Hematopoietic multipotent progenitor cell treated with erythropoietin and hydrocortisone succinate and interleukin-3 and kit ligand, for 6 days (in vitro differentiated cells): ENCODE measurements at places on chromosomes 12 and 14.

- peak; percentile 33 for DNase-seq
Measured at GRCh38 chr12:45504316-45505010, 225.0 kb upstream of the ARID2 start.

DNA sequence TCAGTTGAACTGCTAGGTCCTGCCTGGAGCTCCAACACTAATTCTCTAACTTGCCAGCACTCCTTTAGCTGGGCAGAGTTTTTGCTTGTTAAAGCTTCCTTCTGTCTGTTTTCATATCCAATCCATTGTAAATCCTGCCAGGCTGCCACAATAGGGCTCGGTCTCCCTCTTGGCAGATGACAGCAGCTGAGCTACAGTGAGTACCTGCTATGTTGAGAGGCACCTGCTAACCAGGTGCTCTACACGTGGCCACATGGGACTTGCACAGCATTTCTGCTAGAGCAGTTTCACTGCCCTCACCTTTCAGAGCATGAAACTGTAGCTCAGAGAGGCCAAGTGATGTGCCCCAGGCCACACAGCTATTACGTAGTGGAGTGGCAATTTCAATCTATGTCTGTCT, 106.6 kb upstream of the NOS1 start:
- no peak for DNase-seq

DNA sequence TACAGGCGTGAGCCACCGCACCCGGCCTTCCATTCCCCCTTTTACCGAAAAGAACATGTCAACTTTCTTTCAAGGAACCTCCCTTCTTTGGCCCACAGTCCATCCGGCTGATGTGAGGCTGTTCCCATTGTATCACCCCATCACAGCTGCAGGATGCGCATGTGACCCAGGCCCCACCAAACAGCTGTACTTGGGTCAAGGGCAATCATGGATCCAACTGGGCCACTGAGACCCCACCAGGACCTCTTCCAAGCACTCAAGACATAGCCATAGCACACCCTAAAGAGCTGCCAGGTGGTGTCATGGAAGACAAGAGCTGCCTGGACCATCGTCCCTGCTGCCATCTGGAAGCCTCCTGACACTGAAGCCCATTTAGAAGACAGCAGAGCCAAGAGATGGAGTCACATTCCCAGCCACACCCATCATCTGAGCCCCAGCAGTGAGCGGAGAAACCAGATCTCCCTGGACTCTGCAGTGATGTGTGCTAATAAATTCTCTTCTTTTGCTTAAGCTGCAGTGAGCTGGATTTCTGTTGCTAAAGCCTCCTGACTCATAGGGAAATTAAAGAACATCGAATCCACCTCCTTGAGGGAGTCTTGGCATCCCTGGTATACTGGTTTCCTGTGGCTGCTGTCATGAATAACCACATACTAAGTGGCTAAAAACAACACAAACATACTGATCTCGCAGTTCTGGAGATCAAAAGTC, 105.6 kb downstream of the KSR2 start:
- DNase-seq: no peak

DNA sequence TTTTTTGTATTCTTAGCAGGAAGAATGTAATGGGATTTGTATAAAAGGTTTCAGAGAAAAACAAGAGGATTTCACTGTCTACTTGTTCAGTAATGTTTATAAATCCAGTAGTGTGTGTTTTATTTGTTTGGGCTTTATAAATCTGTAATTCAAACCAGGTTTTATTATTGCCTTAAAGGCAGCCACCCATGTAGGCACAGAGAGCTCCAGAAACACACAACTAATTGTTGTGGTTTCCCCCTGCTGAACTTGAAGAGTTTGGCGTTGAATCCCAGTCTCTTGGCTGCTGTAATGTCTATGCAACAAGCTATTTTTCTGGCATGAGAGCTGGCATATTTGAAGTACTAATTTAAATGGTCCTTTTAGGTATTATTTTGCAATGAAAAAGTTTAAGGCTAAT, 63.4 kb upstream of the SLCO1C1 start:
- no peak for DNase-seq

DNA sequence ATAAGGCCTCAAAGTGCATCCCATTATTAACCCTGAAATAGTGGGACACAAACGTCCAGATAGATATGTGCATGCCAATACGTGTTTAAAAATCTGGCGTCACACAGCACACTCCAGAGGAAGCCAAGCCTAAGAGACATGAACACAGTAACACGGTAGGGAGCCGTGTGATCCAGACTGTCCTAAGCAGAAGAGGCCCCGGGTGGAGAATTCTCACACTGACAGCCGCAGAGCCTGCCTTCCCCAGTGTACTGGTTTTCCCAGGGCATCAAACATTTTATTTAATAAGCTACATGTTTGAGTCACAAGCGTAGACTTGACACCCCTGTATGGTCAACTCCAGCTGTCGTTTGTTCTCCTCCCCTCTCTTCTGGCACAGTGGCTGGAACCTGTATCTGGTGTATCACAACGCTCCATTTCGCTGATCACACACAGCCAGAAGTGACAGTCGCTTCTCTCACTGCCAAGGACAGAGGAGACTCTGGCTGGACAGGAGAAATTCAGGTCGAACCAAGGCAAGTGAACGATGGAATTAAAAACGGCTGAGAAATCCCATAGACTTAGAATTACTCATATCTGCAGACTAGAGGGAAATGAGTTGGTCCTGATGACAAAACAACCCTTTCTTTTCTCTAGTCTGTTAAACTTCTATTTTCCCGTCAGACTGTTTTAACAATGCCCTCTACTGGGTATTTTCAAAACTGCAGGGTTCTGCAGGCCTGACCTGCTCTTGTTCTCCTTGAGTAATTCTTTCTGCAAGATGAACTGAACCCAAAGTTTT, 359.9 kb downstream of the RGS6 start:
- peak; percentile 62 for DNase-seq

- DNase-seq: no peak
Measured at GRCh38 chr14:91270619-91271018, 26.1 kb upstream of the GPR68 start.

GRCh38 chr12:117850048-117850447, 118.7 kb downstream of the KSR2 start:
- DNase-seq: peak; percentile 60

- peak; percentile 39 for DNase-seq
Measured at GRCh38 chr12:55737581-55738122, 5.3 kb upstream of the GDF11 start.

GRCh38 chr14:44420226-44420625, 86.9 kb downstream of the FSCB start:
- no peak for DNase-seq

GRCh38 chr12:4213471-4213870, 60.1 kb upstream of the CCND2 start:
- no peak for DNase-seq

DNA sequence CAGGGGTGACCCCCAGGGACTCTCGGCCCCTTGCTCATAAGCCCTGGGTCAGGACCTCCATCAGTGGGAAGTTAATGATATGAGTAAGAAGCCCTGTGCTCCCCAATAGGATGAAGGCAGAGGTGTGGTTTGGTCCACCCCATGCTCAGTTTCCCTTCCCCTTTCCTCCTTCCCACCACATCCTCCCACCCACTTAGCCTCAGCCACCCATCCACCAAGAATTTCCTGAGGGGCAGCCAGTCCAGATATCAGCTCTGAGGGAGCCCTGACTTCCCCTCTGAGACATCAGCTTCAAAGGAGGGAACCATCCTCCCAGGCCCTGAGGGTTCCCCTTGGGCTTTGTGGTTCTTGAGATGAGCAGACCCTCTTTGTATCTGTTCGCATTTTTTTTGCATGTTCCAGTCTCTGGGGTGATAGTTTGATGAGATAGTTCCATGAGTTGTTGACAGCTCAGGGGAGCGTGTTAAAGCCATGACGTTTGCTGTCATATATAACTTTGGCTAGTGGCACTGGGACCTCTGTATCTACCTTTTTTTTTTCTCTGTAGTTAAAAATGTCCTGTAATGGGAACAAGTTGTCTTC, 71.2 kb downstream of the LGMN start:
- DNase-seq: no peak

DNA sequence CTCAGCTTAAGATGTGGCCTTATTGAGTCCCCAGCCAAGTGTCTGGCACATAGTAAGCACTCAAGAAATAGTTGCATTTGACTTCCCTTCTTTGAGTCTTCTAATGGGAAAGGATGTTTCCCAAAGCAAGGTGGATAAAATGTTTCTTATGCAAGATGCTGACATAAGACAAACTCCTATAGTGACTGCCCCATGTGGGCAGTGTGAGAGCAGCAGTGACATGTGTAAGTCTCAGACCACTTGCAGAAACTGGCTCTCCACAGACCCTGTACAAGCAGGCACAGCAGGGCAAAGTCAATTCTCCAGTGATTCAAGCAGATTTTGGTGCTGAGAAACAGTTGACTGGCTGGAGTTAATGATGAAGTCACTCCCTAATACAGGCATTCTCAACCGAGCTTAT, 255.3 kb downstream of the ANO2 start:
- peak; percentile 10 for DNase-seq

DNA sequence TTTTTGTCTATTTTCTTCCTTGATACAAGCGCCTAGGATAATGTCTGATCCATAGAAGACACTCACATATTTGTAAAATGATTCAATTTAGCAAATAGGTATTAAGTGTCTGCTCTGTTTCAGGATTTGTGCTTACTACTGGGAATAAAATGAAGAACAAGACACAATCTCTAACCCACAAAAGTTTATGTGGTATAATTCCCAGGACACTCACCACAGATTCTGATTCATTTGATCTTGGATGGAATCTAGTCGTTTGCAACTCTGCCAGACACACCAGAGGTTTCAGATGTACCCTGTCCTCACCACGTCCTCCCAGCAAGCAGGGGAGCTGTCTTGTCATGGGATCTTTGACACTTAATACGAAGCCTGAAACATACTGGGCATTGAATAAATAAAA, 208.3 kb downstream of the LRIG3 start:
- DNase-seq: no peak

DNA sequence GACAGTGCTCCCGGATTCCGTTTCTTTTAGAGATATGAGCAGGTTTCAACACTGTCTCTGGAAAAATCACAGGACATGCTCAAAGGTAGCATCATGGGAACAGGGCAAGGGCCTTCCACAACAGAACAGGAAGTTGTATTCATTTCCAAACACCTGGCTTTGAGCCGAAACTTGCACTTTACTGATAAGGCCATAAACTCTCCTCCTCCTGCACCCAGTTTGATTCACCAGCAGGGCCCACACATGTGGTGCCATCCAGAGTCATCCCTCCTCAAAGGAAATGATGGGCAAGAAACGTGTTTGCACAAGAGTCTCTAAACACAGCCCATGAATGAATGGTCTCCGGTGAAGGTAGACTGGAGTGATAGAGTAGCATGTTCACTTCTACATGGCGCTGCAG, 268.4 kb upstream of the FKBP4 start:
- peak; percentile 41 for DNase-seq

- DNase-seq: peak; percentile 90
Measured at GRCh38 chr12:120445911-120446843, at the start of the genes GATC and TRIAP1. Gene GATC, plus strand, starts transcription at chr12:120446444. Its CDS starts 37 bp downstream, at chr12:120446481. Gene TRIAP1, minus strand, starts transcription at chr12:120446384. Its CDS starts 12 bp downstream, at chr12:120446372.

DNA sequence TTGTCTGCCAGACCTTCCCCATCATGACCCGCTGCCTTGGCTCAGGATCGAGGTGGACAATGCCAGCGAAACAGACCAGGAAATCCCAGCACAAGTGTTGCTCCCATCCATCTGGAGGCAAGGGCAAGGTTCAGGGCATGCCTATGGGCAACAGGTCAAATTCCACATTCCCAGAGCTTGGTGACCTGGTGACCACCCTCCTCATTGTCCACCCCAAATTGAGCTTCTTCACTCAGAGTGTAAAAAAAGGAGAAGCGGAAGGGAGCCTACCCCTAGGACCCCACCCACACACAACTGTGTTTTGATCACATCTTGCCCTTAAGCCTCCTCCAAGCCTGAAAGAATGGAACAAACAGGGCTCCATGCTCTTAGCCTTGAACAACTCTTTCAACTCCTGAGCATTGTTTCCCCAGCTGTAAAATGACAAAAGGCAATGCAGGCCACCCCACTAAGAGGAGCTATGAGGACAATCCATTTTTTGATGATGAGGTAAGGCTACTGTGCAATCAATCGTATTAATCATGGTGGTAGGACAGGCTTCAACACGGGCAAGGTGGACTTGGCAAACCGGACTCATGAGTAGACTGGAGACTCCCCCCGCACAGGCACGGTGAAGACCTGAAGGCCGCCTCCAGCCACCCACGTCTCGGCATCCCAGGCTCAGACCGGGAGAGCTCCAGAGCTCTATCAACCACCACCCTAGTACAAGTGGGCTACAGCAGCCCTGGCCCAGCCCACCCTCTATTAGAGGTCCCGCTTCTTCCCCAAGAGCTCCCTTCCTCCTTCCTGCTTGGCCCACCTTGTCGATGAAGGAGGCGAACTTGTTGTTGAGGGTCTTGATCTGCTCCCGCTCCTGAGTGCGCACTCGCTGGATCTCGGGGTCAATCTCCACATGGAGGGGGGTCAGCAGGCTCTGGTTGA, 866 bp downstream of the KRT79 start:
- DNase-seq: no peak

DNA sequence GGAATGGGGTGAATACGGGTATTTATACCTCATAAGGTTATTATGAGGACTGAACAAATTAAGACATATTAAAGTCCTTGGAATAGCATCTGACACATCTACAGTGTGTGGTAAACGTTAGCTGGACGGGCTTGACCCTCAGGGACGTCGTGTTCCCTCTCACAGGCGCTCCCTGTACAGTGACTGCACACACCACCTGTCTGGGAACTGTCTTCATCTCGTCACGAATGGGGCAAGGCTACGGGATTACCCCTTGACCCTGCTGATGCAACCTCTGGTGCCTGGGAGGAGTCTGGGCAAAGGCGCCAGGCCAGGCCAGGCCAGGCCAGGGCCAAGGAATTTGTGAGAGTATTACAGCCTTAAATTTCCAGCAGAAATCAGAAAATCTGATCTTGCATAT, 191.1 kb downstream of the CALM1 start:
- DNase-seq: no peak

DNA sequence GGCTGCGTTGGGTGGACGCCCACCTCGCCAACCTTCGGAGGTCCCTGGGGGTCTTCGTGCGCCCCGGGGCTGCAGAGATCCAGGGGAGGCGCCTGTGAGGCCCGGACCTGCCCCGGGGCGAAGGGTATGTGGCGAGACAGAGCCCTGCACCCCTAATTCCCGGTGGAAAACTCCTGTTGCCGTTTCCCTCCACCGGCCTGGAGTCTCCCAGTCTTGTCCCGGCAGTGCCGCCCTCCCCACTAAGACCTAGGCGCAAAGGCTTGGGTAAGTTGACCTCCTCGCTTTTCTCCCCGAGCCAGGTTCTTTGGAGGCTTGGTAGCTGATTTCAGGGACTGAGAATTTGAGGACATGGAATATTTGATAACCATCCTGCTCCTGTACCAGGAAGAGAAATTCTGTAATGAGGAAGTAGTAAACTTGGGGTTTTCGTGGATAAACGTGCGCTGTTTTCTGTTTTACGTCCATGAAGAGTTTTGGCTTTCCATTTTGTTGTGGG, 530 bp downstream of the APAF1 start:
- peak; percentile 55 for DNase-seq
